Fibroblast of the aortic adventitia (primary cell): ENCODE measurements at places on chromosomes 11 and 22. TPM values are rescaled to one million over a fixed set of nuclear protein-coding genes. Genes with fewer than 3 reads are reported as not detected.

DNA sequence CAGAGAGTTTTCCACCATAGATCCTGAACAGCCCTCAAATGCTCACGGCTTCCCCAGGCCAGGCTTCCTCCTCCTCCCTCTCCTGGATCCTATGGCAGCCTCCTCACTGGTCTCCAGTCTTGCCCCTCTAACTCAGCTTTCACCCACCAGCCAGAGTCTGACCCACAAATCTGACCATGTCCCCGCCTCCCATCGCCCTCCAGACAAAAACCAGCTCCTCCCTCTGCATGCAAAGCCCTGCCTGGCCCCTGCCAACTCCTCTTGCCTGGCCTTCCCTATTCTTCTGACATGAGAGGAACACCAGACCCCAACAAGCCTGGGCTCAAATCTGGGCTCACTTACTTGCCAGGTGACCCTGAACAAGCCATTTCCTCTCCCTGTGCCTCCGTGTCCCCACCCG is 32.4 kb upstream of the PDE2A start:
- DNase-seq: no peak

GRCh38 chr11:61193596-61193995 is 9.7 kb upstream of the PGA3 start:
- no peak for DNase-seq

GRCh38 chr11:85749884-85750283 is 61.1 kb downstream of the SYTL2 start:
- no peak for DNase-seq

GRCh38 chr11:107570015-107570414 is 4.5 kb upstream of the ALKBH8 start:
- no peak for DNase-seq

DNA sequence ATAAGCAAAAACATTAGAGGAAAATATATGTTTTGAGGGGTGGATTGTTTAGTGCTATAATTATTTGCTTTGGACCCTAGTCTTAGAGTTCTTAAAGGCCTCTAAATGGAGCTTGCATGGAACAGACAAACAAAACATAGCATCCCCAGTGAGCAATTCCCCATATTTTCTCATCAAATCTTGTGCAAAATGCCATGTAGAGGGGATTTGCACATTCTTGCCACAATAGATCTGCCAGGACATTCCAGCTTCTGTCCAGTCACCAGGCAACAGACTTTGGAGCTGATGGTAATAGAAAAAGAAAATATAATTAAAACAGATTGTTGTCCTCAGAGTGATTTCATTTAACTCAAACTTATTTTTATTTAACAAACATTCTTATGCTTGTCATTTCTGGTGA is 360.3 kb upstream of the PDGFD start:
- DNase-seq: no peak

- DNase-seq: no peak
These were observed 1.1 kb upstream of the ENTHD1 start for GRCh38 chr22:39894554-39895092.

Gene POU2AF3
- 0.45 and 1.3 TPM in 2 replicates for total RNA-seq

DNA sequence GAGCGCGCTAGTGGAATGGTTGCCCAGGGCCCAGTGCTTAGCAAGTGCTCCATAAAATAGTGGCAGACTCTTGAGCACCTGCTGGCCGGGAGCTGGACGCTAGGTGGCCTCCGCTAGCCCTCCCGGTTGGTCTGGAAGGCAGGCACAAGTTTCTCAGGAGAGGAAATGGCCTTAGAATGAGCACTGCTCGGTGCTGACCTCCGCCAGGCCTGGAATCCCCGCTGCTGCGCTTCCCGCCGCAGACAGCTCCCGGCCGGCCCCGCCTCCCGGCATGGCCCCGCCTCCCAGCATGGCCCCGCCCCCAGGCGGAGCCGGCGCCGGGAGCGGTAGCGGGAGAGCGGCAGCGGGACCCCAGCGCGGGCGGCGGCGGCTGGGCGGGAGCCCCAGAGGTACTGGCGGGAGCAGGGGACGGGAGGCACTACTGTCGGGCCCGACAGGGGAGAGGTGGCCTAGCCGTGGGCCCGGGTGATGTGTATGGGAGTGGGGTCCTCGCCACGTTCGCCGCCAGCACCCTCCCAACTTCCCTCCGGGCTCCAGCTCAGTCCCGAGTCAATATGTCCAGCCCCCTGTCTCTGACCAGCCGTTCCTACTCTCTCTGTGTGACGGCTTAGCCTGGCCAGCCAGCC is at the start of gene SIPA1:
Gene SIPA1, plus strand, starts transcription at position 308 of the 626 bp plus-strand sequence. CDS start 2,821 bp downstream, outside the sequence.
- peak; percentile 81 for DNase-seq

DNA sequence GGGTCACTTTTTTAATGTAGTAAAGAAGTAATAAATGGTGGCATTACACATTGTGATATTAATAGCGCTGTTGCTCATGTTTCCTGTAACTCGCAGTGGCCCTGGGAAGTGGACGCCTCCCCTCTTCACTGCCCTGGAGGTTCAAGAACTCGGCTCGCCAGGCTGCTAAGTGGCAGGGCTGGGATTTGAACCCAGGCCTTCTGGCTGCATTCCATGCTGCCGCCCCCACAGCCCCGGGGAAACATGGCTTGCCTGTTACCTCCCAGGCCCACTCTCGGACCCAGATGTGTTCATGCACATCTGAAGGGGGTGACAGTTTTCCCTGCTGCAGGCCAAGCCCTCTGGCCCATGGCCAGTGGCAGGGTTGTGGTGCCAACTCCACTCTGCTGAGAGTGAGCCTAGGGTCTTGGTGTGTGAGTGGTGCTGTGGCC is 25.0 kb upstream of the MGAT3 start:
- DNase-seq: peak; percentile 65

GRCh38 chr11:131723088-131723487 is 352.7 kb downstream of the NTM start:
- peak; percentile 11 for DNase-seq

Gene ISX
- total RNA-seq: not detected in 2 replicates

DNA sequence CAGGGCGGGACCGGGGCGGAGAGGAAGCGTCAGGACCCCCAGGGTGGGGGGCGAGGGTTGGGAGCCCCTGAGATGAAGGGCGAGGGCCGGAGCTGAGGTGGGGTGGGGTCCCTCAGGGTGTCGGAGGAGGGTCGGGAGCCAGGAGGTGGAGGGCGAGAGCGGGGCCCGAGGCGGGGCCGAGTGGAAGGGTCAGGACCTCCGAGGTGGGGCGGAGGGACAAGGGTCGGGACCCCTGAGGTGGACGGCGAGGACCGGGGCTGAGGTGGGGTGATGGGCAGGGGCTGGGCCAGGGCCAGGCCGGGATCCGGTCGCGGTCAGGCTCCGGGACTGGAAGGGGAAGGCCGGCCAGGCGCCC is 409 bp downstream of the SMC1B start:
- DNase-seq: no peak

Gene TTC36
- 0.81 TPM in 1 of 2 replicates, not detected in the other for total RNA-seq

GRCh38 chr11:128963744-128964325 is 21.2 kb upstream of the TP53AIP1 start:
- DNase-seq: no peak

Gene SCGB1A1
- total RNA-seq: not detected in 2 replicates

DNA sequence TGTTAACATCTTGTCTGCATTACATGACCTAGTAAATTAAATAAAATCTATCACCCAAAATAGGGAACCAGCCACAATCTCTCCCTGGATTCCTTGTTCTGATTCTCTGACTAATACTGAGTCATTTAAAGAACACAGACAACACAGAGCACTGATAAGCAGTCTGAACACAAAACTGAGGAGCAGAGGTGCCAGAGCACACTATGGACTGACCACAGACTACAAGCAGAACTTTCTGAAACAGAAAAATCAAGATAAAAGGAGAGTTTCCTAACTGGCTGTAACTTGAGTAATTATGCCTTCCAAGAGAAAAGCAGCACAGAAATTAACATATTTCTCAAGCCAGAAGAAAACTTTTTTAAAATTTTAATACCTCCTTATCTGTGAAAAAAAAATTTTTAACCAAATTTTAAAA is 128.8 kb downstream of the SGSM3 start:
- DNase-seq: peak; percentile 99

GRCh38 chr22:17847360-17848078 is 73.2 kb upstream of the BID start:
- no peak for DNase-seq

- DNase-seq: peak; percentile 79
These were observed 2.7 kb downstream of the RBM14 start for GRCh38 chr11:66619080-66619554.

- no peak for DNase-seq
These were observed 52.5 kb upstream of the HORMAD2 start for GRCh38 chr22:30027791-30028190.

DNA sequence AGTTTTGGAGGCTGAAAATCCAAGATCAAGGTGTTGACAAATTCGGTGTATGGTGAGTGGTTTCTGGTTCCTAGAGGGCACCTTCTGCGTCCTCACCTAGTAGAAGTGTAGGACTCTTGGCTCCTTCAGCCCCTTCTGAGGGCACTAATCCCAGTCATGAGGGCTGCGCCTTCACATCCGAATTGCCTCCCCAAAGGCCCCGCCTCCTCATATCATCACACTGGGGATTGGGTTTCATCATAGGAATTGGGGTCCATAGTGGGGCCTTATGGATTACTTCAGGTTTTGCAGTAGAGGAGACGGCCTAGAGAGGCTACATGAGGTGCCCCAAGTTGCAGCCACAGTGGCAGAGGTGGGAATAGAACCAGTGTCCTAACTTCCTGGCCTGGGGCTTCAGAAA is 87.1 kb downstream of the CEP164 start:
- no peak for DNase-seq

GRCh38 chr22:20656516-20656901 is 117.4 kb upstream of the SERPIND1 start:
- DNase-seq: no peak

GRCh38 chr11:13269775-13270174 is 7.8 kb upstream of the BMAL1 start:
- peak; percentile 70 for DNase-seq

Gene BATF2
- 0.25 and 0.45 TPM in 2 replicates for total RNA-seq

- DNase-seq: no peak
These were observed 15.1 kb downstream of the NFRKB start for GRCh38 chr11:129880311-129880710.

Gene SPI1
- not detected in 2 replicates for total RNA-seq

DNA sequence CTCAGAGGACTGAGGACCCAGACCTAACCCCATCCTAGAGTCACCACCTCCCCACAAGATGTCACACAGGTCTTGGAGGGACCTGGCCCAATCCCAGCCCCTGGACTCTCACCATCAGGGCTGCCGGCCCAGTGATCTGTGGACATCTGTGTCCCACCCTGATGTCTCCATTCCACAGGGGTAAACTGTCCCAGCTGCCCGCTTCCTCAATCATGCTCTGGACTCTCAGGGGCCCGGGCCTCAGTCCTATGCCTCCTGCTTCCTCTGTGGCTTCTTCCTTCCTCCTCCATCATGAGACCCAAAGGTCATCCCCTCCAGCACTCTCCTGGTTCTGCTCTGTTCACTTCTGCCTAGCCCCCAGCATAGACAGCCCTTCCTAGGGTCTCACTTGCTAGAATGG is 32.2 kb downstream of the ARAP1 start:
- DNase-seq: no peak

DNA sequence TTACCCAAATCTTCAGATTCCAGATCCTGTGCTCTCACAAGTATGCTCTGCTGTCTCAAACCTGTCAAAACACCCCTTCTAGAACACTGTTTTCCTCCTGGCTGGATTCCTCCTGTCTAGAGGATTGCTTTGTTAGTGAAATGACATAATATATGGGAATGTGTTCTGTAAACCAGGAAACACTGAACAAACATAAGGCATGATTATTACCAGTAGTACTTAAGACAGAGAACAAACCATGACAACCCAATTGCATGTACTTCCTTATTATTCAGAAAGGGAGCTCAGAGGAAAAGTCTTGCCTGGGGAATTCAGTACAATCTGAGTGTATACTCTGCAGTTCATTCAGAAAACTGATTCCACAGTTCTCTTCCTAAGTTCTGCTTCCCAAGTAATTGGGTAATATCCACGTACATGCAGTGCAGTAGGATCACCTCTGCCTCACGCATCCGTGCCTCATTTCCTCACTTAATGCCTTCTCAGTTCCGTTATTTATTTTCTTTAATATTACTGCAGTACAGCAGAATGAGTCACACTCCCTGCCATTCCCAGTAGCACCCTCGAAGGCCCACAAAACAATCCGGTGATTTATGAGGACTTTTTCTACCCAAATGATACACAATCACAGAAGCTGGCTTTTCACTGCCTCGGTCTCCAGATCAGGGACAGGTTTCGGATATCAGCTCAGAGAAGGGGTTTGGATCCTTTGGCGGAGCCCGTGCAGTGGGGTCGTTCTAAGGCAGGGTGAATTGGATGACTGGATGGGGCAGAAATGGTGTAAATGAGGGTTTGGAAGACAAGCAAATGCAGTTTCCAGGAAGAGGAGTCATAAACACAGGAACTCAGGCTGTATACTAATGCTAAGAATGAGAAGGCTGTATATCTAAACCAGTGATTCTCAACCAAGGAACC is 896.9 kb downstream of the KCNA4 start:
- peak; percentile 84 for DNase-seq

Gene P2RY2
- total RNA-seq: 0.18 TPM in 1 of 2 replicates, not detected in the other

Gene WBP2NL
- 0.18 and 1.6 TPM in 2 replicates for total RNA-seq

- DNase-seq: peak; percentile 32
These were observed 275.3 kb downstream of the METTL15 start for GRCh38 chr11:28383456-28383855.

- no peak for DNase-seq
These were observed 5.3 kb downstream of the NCAM1 start for GRCh38 chr11:112966561-112966960.

DNA sequence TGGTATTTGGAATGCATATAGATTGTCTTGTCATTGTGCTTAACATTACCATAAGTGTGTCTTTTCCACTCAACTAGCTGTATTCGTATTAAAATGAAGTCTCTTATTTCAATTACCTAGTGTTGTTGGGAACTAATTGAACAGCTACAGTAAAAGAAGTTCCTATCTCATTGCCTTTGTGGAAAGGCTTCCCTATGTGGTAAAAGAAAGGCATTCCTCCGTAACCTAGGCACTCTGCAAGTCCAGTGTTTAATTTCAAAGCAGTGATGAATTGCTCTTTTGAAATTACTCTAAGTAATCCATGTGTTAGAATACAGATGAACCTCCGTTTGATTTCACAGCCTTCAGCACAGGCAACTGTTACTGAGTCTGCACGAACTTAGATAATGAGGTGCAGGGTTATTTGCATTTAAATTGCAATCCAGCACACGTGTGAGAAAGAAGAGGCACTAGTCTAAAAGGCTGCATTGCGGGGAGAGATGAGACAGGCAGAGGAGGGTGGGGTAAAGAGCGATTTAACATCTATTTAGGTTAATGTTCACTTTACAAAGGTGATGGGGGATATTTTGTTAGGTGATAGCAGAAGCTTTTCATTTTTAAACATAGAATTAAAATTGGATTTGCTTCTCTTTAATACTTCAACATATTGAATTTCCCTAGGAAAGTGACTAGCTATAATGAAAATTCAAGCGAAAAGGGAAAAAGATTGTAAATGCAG is 25.0 kb upstream of the CRTAM start:
- no peak for DNase-seq

Gene SPON1
- total RNA-seq: 3.5 and 42.9 TPM in 2 replicates

Gene BIRC3
- 0.16 and 2.4 TPM in 2 replicates for total RNA-seq

Gene LRRC74B
- not detected in 2 replicates for total RNA-seq

GRCh38 chr11:117610045-117610444 is 187.0 kb downstream of the DSCAML1 start:
- DNase-seq: peak; percentile 3

GRCh38 chr22:46661221-46661851 is 41.1 kb downstream of the GRAMD4 start:
- no peak for DNase-seq

- DNase-seq: no peak
These were observed 985.3 kb upstream of the FAT3 start for GRCh38 chr11:91239359-91239758.

GRCh38 chr22:19871845-19872778 is 17.4 kb upstream of the GNB1L start:
- no peak for DNase-seq

GRCh38 chr11:35083431-35084238 is 55.3 kb upstream of the CD44 start:
- DNase-seq: peak; percentile 99

Gene DNAJB13
- not detected in 2 replicates for total RNA-seq
